Bone marrow (tissue), 2 donors: ENCODE measurements at places on chromosomes 1 and 21.

DNA sequence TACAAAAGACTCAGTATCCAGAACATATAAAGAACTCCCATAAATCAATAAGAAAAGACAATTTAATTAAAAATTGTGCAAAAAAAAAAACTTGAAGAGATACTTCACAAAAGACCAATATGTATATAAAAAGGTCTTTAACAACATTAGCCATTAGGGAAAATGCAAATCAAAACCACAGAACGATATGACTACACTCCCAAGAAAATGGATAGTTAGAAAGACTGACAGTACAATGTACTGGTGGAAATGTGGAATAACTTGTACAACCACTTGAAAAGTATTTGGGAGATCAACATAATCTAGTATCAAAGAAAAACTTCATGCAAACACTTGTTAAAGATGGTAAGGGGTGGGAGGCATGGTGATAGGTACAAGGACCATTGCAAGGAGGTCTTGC is 3.9 kb upstream of the CLCA1 start:
- DNase-seq, result no peak

- no peak for DNase-seq
Measured at GRCh38 chr1:62358665-62359373, 39.6 kb upstream of the KANK4 start.

GRCh38 chr1:184407816-184408510 is 21.1 kb downstream of the C1orf21 start:
- no peak for DNase-seq

DNA sequence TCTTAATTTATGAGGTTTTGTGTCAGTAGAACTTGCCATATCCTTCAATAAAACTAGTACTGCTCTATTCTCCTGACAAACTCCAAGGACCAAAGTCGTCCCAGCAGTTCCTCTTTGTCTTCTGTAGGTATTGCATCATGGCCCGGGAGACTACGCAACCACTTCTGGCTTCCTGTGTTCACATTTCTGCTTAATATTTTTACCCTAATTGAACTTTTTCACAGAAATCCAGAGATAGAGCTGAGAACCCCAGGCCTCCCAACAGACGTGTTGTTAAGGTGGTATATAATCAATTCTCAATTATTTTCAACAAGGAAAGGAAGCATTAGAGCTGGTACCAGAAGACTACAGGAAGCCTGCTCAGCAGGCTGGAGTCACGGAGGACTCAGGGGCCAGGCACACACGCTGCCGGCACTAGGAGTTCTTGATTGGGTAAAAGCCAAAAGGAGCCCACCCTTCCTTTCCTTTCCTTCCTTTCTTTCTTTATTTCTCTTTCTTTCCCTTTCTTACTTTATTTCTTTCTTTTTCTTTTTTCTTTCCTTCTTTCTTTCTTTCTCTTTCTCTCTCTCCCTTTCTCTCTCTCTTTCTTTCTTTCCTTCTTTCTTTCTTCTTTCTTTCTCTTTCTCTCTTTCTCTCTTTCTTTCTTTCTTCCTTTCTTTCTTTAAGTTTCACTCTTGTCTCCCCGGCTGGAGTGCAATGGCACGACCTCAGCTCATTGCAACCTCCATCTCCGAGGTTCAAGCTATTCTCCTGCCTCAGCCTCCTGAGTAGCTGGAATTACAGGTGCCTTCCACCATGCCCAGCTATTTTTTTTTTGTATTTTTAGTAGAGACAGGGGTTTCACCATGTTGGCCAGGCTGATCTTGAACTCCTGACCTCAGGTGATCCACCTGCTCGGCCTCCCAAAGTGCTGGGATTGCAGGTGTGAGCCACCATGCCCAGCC is 173.7 kb downstream of the ZBTB18 start:
- DNase-seq, result peak; percentile 43

DNA sequence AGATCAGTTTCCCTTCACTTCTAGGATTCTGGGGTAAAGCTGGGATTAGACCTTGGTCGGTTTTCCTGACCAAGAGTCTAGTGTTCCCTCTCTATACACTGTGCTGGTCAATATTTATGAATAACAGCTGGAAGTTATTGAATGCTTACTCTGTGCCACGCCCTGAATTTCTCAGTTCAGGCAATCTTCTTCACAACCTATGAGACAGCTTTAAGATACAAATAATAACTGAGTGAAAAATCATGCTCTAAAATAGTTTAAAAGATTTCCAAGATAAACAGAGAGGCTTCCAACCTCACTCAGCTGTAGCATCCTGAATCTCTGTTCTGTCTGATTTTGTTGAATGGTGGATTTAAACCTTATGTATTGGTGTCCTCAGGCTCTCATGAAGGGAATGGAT is 72.2 kb downstream of the GNG12 start:
- DNase-seq, result no peak

GRCh38 chr1:81424816-81425215 is 375.9 kb upstream of the ADGRL2 start:
- DNase-seq, result no peak

GRCh38 chr1:6466023-6466422 is at the start of gene TNFRSF25:
TNFRSF25 (minus strand) TSS chr1:6466173; CDS start chr1:6466107, 66 bp downstream.
- no peak for DNase-seq

- DNase-seq, result no peak
Measured at GRCh38 chr1:13732971-13733667, 33.1 kb downstream of the PRDM2 start.

- DNase-seq, result no peak
Measured at GRCh38 chr1:110520827-110521226, 1.9 kb upstream of the KCNA10 start.

DNA sequence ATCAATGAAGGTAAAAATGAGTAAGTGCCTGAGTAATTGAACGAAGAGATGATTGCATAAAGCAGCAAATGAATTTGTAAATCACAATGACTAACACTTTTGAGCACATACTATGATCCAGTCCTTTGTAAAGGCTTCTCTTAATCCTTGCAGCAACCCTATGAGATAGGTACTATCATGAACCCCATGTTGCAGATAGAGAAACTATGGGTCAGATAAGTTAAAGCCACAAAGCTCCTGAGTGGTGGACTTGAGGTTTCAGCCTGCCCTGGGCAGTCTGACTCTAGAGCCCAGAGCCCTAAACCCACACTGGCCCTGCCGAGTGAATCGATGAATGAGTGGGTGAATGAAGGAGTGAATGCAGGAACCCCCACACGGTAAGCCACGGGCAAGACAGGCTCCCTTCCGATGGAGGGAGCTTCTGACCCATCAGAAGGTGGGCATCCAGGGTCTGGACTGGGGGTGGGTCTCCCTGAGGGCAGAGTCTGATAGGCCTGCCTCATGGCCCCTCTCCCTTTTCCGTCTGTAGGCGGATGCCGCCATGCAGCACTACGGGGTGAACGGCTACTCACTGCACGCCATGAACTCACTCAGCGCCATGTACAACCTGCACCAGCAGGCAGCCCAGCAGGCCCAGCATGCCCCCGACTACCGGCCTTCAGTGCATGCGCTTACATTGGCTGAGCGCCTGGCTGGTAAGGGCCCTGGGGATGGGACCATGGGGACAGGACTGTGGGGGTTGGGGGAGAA is 17.0 kb downstream of the DMBX1 start:
- DNase-seq, result no peak

DNA sequence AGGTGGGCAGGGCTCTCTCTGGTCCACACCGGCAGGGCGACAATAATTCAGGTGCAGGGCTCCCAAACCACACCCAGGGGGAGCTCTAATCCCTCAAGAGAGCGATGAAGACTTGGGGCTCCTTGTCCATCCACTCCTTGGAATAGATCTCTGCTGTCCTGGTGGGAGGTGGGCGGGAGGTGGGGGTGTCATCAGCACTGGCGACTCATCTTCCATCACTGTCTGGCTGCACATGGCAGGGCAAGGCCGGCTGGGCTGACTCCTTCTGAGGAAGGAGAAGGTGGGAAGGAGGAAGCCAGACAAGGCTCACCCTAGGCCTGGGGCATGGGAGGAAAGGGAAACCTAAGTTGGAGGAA is 29.3 kb downstream of the TNNT2 start:
- no peak for DNase-seq

- no peak for DNase-seq
Measured at GRCh38 chr1:219573960-219574359, 38.9 kb downstream of the ZC3H11B start.

DNA sequence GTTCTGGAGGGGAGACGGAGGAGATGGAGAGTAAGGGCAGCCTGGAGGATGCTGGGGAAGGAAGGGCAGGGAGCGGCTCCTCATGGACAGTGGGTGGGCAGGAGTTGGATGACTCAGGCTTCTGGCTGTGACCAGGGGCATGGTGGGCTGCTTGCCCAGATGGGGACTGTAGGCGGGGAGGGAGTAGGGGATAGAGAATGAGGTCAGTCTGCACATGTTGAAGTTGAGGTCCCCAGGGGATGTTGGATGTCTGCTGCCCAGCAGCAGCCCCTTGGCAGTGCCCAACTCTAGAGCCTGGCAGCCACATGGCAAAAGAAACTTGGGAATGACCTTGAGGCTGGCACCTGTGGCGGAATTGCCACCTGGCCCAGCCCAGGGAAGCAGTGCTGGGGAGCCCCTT is 6.4 kb downstream of the SELENON start:
- DNase-seq, result no peak

GRCh38 chr1:107009281-107009680 is 47.2 kb upstream of the PRMT6 start:
- no peak for DNase-seq

- DNase-seq, result no peak
Measured at GRCh38 chr1:83796409-83796808, 202.5 kb downstream of the TTLL7 start.

GRCh38 chr1:221998781-221999180 is 256.9 kb upstream of the DUSP10 start:
- DNase-seq, result no peak

DNA sequence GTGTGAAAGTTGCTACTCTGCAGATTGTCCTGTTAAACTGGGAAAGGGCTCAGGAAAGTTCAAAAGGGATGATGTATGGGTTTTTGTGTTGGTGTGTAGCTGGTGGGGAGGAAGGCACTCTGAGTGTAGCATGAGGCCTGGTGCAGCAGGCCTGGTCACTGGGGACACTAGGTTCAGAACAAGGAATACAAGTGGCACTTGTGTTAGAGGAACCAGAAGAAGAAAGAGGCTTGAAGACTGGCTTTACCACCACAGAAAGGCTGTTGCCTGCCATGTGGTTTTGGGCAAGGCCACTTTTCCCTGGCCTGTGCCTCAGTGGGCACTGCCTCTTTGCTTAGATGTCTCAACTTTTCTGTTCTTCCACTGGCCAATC is 122.8 kb downstream of the NOS1AP start:
- DNase-seq, result no peak

- DNase-seq, result no peak
Measured at GRCh38 chr1:87450615-87451209, 122.0 kb downstream of the LMO4 start.

- DNase-seq, result no peak
Measured at GRCh38 chr1:153649863-153650235, 8.7 kb upstream of the SNAPIN start.

DNA sequence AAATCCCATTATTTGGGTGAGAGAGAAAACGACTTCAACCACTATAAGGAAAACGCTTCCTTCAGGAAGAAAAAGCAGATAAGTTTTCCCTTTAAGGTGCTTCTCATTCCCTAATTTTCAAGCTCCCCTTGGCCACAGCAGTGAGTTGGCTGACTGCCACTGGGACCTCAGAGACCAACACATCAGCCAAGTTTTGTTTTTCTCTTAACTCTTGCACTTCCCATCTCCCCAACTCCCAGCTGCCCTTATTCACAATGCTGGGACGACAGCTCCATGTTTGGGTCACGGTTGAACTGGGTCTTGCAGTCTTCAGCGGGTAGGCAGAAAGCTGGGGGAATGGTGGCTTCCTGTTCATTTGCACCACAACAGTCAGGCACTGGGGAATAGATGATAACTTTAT is 18.9 kb downstream of the SGIP1 start:
- DNase-seq, result no peak

GRCh38 chr1:32082022-32082421 is 9.3 kb downstream of the TMEM39B start:
- no peak for DNase-seq

- no peak for DNase-seq
Measured at GRCh38 chr1:112309499-112309898, 86.5 kb upstream of the CTTNBP2NL start.

DNA sequence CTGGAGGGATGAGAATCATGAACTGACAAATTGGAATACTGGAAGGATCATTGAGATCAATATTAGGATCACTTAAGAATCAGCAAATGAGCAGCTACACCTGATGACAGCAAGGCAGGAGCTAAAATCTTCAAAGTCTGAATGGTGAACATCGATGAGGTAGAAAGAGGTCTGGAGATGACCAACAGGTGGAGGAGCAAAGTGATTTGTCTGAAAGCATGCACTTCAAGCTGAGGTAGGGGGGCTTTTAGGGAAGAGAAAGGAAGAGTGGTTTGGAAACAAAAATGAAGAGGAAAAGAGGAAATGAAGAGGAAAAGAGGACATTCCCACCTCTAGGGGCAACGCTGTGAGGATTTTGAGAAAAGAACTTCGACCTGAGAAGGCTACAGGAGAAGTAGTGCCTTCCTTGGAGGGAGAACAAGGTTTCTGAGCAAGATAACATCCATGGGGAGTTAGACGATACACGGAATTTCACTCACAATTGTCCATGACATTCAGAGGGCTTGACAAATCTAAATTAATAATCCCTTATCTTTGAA is 79.0 kb downstream of the APP start:
- no peak for DNase-seq

DNA sequence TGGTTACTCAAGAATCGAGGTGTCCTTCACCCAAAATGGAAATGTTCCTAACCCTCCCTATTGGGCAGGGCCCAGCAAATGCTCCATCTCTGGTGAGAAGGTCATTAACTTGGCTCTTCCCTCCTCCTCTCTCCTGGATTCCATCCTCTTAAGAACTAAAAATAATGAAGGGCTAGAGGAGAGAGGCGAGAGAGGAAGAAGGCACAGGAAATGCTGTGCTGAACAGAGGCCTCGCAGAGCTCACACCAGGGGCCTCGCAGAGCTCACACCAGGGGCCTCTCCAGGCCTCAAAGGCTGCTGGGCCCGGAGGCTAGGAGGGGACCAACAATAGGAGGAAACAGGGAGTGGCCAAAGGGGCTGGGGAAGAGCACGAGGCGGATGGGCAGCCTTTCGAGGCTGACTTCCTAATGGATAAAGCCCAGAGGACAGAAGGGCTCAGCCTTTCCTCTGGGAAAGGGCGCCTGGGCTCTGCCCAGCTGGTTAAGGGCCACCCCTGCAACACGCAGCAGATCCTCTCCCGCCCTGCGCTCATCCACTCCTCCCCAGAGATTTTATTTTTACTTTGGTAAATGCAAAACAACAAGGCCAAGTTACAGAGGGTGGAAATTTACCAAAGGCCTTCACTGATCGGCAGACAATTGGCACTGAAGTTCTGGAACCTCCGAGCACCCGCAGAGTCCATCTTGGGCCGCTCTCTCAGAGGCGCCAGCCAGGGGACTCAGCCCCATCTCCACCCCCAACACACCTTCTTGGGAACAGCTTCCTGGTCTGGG is 78.5 kb downstream of the ITPKB start:
- DNase-seq, result no peak

GRCh38 chr1:219271818-219272535 is 98.3 kb downstream of the LYPLAL1 start:
- DNase-seq, result no peak

GRCh38 chr1:83889707-83890106 is 109.2 kb downstream of the TTLL7 start:
- no peak for DNase-seq
